Stimulated activated CD8-positive, alpha-beta memory T cell treated with anti-CD3 and anti-CD28 coated beads, Interleukin-4, amount 100 ng/mL, for 24 hours (primary cell): ENCODE measurements at places on chromosomes 6 and 20.

- DNase-seq, result no peak
Observed at GRCh38 chr6:114735025-114735735, 392.4 kb upstream of the HS3ST5 start.

DNA sequence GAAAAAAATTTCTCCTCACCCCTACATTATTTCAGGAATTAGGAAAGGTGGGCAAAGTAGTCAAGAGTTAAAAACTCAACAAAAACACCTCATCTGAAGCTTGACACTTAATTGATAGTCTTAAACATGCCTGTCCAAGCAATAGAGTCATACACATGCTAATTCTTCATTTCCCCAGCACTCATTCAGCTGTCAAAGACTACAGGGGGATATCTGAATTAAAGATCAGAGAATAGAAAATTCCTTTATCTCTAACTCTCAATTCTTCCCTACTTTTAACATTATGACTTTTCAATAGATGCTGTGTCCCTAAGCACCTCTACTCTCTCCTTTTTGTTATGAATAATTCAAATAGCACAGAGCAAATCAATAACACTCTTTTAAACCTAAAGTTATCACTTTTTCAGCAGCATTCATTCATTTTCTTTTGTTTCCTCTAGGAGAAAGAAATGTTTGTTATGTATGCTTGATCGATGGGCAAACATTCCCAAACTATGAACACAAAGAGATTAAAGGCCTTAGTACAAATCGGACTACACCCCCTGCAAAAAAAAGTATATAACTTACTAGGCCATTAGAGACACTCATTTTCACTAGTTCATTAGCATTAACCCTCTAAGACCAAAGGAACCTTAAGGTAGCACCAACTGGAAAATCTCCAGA lies 94.9 kb upstream of the SPTLC3 start:
- no peak for DNase-seq

DNA sequence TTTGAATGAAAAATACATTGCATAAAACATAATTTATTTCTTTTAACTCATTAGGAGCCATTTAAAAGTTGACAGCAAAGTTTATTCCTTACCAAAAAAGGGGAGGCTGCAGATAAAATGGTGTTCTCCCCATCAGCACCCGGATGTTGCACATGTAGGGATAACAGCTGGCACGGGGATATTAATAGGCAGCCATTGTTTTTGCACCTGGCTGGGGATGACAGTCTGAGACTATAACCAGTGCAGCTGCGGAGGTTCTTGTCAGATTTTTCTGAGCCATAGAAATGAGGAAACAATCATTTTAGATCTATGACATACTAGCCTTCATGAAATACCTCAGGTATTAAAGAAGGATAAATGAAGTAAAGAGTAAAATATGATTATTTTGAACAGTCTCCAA lies 20.1 kb upstream of the HECA start:
- DNase-seq, result no peak

- no peak for DNase-seq
Observed at GRCh38 chr20:13140775-13141174, 80.3 kb upstream of the ISM1 start.

- no peak for DNase-seq
Observed at GRCh38 chr20:38387953-38388352, 41.7 kb downstream of the LBP start.

- no peak for DNase-seq
Observed at GRCh38 chr20:3044336-3044965, 1.0 kb downstream of the GNRH2 start.

DNA sequence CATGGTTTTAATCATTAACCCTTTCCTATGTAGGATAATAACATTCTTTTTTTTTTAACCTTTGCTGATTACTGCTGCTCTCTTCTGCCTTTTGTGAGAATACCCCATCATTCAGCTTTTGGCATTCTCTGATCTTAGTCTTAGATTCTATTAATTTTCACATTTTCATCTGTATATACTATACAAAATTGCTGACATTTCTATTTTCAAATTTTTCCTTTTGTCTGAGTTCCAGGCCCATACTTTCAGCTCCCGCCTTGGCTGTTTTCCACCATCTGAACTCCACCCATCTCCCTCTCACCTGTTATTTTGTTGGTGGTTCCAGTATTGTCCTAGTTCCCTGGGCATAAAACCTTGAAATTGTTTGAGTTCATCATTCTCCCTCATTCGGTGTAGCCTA lies 59.2 kb downstream of the PKIB start:
- DNase-seq, result no peak

DNA sequence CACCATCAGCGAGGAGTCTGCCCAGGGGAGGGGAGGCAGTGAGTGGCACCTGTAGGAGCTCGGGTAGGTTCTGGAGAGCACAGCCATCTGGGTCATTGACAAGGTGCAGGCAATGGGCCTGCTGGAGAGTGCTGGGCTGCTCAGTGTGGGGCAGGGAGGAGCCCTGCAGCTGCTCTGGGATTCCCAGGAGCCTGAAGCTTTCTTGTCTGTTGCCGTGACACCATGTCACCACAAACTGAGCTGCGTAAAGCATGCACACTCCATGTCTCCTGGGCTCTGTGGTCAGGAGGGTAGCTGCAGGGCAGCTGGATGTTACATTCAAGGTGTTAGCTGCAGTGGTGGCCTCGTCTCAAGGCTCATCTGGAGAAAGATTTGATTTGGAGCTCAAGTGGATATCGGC lies 4.5 kb upstream of the SLC22A1 start:
- DNase-seq, result no peak

DNA sequence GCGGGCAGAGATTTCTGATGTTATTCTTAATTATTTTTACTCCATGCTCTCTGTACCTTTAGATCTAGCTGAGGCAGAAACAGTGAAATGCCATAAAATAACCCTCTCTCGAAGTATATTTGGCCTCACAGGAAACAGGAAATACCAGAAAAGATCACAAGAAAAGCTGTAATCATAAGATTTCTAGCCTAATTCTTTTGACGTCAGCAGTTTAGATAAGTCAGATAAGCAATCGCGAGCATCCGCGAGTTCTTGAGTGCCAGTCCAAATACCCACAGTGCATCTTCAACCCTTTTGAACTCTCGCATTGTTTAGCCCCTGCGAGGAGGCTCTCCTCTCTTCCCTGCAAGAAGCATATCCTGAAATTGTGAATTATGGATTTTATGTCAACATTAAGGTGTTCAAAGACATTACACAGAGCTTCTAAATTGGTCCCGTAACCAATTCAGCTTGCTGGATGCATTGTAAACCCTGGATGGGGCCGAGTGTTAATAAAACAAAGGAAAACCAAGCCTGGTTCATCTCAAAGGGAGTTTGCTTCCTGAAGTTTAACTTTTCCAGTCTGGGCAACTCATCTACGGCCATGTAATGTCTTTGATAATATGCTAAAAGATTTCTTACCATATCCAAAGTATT lies 198.9 kb downstream of the MTFR2 start:
- no peak for DNase-seq

DNA sequence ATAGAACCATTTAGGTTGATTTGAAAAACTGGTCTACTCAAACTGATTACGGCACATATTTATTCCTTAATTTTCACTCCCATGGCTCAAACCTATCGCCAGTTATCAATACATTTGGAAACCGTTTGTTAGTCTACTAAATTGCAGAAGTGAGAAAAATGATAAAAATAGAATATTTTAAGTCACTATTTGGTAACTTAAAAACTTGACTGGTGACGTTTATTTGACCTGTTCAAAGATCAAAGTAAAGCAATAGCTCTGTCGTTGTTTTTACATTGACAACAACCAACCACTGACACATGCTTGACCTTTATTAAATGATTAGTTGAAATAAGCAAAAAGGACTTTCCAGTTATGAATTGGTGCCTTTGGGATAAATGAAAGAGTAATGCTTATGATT lies 402.9 kb upstream of the MAP3K7 start:
- no peak for DNase-seq

GRCh38 chr6:18985996-18986395 lies 598.8 kb downstream of the RNF144B start:
- DNase-seq, result no peak

DNA sequence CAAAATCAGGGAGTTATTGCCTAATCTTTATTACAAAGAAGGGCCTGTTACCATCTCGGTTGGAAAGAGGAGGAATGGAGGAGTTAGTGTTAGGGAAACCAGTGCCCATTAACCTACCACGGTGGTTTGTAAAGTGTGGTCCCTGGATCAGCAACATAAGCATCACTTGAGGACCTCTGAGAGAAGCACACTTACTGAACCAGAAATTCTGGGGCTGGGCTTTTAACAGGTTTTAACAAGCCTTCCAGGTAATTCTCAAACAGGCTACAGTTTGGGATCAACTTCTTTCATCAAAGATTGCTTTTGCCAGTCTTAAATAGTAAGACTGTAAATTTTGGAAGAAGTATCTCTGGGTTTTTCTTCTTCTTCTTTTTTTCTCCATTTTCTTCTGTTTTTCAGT lies 329.5 kb upstream of the JAG1 start:
- DNase-seq, result no peak

DNA sequence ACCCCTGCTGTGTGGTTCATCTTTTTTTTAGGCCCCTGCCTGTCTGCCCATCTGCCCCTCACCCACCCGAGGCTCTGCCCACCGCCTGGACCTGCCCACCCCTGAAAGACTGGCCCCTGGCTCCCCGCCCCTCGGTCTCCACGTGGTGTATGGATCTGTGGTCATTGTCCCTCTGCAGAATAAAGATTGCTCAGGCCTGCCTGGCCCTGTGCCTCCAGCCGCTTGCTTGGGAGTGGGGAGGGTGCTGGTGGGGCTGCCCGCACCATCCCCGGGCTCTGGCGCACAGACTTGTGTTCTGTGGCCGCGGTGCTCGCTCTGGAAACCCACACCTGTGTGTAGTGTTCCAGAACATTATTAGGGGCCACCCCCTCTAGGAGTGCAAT lies 1.6 kb downstream of the MAP1LC3A start:
- DNase-seq, result no peak

DNA sequence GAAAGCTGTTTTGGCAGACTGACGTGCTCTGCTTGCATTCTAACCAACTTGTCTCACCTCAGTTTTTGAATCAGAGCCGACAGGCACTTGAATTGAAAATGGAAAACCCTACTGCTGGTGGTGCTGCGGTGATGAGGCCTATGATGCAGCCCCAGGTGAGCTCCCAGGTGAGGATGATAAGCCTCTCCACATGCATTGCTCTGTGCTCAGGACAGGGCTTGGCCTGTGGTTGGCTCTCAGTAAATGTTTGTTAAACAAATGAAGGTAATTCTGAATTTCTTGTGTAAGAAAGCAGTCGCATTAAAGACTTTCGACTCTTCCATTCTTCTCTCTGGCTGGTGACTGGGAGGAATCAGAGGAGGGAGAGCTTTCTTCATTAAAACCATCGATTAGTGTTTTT lies 136.3 kb downstream of the SULF2 start:
- DNase-seq, result no peak

- no peak for DNase-seq
Observed at GRCh38 chr6:63929111-63929510, 293.5 kb downstream of the PHF3 start.

GRCh38 chr6:300494-301198 lies 8.4 kb downstream of the DUSP22 start:
- no peak for DNase-seq

GRCh38 chr6:83378621-83379388 lies 52.0 kb downstream of the ME1 start:
- no peak for DNase-seq

DNA sequence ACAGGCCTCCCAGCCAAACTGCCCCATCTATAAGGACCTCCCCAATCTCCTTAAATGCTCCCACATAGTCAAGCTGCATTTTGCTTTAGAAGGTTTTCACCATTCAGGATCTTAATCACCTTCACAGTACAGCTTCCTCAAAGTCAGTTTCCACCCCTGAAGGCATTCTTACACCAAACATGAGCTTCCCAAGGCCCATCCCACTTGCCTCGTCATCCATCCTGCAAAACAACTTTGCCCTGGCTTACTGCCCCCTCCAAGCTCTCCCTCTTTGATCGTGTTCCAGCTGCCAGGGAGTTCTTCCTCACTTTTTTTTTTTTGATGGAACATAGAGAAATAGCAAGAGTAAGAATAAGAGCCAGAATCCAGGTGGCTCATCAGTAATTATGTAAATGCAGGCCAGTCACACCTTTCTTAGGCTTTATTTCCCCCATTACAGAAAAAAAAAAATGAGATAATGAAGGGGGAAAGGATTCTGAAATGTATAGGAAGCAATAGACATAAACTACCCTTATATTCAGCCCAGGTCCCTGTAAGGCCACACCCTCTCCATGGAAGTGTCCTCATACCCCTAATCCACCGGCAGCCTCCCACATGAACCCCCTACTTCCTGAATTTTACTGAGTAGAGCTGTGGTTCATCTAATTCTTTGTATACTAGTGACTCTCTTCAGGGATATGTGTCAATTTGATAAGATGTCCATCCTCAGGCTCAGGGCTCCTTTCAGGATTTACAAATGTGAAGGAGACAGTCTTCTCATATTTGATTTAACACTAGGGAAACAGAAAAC lies 12.7 kb downstream of the TRIM27 start:
- no peak for DNase-seq

GRCh38 chr20:25076731-25077609 lies 5.0 kb downstream of the VSX1 start:
- no peak for DNase-seq

- no peak for DNase-seq
Observed at GRCh38 chr20:34331838-34332237, 28.7 kb upstream of the AHCY start.

DNA sequence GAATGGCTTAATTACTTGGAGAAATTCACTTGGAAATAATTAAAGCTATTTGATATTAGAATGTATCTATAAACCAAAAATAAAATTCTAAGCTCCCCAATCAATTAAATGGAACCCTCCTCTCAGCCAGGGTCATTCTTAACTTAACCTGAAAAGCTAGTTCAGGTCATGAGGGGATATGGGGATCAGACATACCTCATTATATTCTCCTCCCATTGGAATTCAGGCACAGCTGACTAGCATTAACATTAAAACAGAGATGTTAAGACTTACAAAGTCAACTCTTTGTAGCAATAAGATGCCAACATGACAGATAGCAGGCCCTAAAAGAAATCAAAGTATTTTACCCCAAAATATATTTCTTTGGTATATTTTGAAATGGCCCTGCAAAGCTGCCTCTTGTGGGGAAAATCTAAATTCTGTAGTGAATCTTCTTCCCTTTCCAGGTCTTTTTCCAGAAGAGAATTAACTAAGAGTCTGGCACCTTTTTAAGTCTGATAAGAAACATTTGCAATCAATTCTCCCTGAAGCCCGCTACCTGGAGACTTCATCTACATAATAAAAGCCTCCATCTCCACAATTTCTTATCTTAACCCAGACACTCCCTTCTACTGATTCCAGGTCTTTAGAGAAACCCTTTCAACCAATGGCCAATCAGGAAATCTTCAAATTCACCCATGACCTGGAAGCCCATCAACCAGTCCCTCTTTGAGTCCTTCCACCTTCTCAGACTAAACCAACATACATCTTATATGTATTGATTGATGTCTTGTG lies 231.2 kb downstream of the ADGB start:
- no peak for DNase-seq

DNA sequence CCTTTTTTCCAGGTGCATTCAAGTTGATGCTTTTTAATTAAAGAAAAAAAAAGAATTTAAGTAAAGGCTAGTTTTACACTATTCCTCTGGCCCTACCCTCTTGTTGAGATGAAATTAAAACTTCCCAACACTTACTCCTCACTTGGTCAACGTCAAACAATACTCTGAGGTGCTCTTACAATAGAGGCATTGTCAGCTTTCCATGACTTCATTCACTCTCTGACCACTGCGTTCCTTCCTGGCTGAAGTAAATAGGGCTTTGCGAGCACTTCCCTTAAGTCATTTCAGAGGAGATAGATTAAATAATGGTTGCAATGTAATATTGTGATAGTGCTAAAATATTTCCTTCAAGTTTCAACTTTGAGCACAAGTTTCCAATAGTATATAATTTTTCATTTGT lies 229.8 kb upstream of the CEP162 start:
- no peak for DNase-seq

- DNase-seq, result no peak
Observed at GRCh38 chr6:133277228-133277899, 36.2 kb downstream of the EYA4 start.
